Stimulated activated CD4-positive, alpha-beta T cell treated with anti-CD3 and anti-CD28 coated beads, Interleukin-4, amount 100 ng/mL, for 4 hours (primary cell): ENCODE measurements at places on chromosomes 11 and 22.

- DNase-seq = no peak
These were observed 28.6 kb downstream of the PPP2R1B start for GRCh38 chr11:111737444-111738210.

- DNase-seq = no peak
These were observed 2.0 kb downstream of the MOGAT2 start for GRCh38 chr11:75719340-75720239.

- DNase-seq = no peak
These were observed 46.2 kb downstream of the DEPDC5 start for GRCh38 chr22:31800065-31800464.

GRCh38 chr11:15918674-15919073 lies 437.7 kb downstream of the SOX6 start:
- no peak for DNase-seq

- DNase-seq = no peak
These were observed 36.0 kb downstream of the SYN3 start for GRCh38 chr22:33022231-33022630.

- no peak for DNase-seq
These were observed 218.2 kb upstream of the CCDC179 start for GRCh38 chr11:23078289-23078971.

- no peak for DNase-seq
These were observed 39.1 kb upstream of the SLC35C1 start for GRCh38 chr11:45765836-45766235.

GRCh38 chr11:31711137-31711536 lies 100.0 kb downstream of the PAX6 start:
- no peak for DNase-seq

DNA sequence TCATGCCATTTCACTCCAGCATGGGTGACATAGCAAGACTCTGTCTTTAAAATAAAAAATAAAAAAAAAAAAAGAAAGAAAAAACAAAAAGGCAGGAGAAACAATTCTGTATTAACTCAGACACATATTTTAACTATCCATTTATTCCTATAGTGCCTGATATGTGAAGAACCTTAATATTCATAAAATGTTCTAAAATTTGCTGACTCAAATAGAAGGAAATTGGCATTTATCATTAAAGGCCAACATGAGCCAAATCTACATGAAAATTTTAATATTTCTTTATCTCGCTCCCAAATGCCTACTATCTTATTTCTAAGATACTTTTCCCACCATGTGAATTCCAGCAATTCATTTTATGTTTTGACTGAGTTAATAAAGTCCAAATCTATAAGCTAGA lies 18.9 kb downstream of the PITPNB start:
- no peak for DNase-seq

DNA sequence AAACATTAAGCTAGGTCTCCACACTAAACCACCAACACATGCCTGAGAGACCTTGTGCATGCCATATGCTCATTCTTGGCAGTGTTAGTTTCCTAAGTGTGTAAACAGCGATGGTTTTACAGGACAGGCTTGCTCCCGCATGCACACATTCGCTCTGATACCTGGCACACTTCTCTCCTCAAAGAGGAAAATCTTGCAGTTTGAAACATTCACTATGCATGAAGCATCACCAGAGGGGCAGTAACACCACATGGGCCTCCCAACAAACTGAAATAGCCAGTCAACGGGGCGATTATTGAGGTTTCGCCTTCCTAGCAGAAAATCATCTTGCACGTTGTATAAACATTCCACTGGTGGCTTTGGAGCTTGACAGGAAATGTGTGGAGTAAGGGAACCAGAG lies 52.6 kb downstream of the ABTB2 start:
- no peak for DNase-seq
